ENCODE measurements at places on chromosomes 7 and 10. TPM values are rescaled to one million over a fixed set of nuclear protein-coding genes. Genes with fewer than 3 reads are reported as not detected.

Gene MICU1
- total RNA-seq: 27.2 TPM

Gene SP4
- total RNA-seq: 5.5 TPM

Gene NCAPG2
- total RNA-seq: 24.2 TPM

Gene DMBT1
- not detected for total RNA-seq

Gene TMEM178B
- not detected for total RNA-seq

Gene SLC26A3
- total RNA-seq: not detected

Gene BCCIP
- 64.2 TPM for total RNA-seq

Gene PHYH
- total RNA-seq: 7.9 TPM

Gene CDH23
- under 0.01 TPM for total RNA-seq

Gene GPER1
- 0.75 TPM for total RNA-seq

Gene INMT
- 0.28 TPM for total RNA-seq

Gene ABCB1
- total RNA-seq: 3.0 TPM

Gene HACD1
- 23.2 TPM for total RNA-seq

Gene PLAC9
- total RNA-seq: 3.9 TPM

Gene GRM3
- not detected for total RNA-seq

Gene ACTR3C
- total RNA-seq: not detected

Gene HDAC9
- 1.8 TPM for total RNA-seq

Gene SPDYE11
- total RNA-seq: not detected

Gene FAM25A
- total RNA-seq: not detected

Gene CAMK2B
- total RNA-seq: 3.1 TPM

Gene SEMA3A
- 47.7 TPM for total RNA-seq

Gene CPVL
- total RNA-seq: not detected
